Cortex of kidney (tissue), 1 donor: ENCODE measurements at places on chromosomes 7 and 10.

DNA sequence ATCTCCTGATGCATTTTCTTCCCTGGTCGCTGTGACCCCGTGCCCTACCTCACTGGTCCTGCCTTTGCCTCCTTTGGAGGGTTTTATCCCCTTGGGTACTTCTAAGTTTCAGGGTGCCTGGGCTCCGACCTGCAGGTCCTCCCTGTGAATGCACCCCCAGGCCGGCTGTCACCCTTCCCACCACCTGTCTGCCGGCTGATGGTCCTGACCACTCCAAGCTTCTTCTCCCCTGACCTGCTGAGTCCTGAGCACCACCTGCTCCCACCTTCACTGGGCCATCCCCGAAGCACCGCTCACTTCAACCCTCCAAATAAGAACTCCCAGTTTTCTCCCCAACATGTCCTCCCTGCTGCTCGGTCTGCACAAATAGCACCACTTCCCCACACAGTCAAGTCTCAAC, 33.4 kb downstream of the TNS3 start:
- no peak for DNase-seq

- no peak for DNase-seq
Observed at GRCh38 chr7:114182837-114183236, 231.8 kb upstream of the FOXP2 start.

DNA sequence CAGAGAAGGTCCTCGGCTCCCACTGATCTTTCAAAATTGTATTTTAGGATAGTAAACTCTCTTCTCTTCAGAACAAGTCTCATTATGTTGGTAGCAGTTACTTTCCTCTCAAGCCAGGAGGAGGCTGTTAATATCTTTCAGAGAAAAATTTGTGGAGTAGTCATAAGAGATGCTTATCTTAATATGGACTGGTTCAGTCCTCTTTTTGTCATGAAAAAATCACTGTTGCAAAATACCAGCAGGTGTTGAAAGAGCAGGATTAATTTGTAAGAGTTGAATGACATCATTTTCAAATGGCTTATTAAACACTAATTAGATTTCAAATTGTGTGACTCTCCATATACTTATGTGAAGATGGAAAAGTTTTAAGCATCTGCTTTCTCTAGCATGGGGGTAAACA, 662.5 kb downstream of the POM121L12 start:
- no peak for DNase-seq

DNA sequence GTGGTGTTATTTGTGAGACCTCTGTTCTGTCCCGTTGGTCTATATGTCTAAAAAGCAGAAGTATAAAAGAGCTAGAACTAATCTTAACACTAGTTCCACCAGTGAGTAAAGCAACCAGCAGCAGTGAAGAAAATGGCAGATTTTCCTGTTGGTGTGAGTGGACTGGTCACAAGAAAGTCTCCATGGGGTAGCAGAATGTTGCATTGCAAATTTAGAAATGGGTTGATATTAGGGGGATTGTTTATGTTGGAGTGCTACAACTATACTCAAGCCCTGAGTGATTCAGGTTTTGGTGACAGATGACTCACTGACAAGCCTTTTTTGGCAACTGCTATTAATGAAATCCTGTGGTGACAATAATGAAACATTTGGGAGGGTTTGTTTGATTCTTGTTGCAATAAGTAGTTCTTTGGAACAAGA, 5.6 kb downstream of the AVL9 start:
- DNase-seq: no peak

GRCh38 chr10:18164748-18165361, 24.6 kb downstream of the CACNB2 start:
- DNase-seq: no peak

- no peak for DNase-seq
Observed at GRCh38 chr7:94997547-94997946, 90.2 kb downstream of the PPP1R9A start.

- no peak for DNase-seq
Observed at GRCh38 chr10:114975091-114975490, 37.1 kb downstream of the TRUB1 start.
